GM03348 (cell line): ENCODE measurements at places on chromosomes 11 and 22.
A peak's percentile ranks its signal among the peaks of the same experiment; 100 is the strongest.

DNA sequence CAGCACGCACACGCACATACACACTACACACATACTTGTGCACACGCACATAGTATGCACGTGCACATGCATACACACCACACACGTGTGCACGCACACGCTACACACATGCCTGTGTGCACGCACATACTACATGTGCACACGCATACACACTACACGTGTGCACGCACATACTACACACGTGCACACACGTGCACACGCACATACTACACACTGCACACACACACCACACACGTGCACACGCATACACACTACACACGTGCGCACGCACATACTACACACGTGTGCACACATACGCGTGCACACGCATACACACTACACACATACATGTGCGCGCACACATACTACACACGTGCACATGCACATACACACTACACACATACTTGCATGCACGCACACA, 19.7 kb upstream of the ARHGAP8 start:
- no peak for DNase-seq

GRCh38 chr22:32411402-32411801, 645 bp downstream of the RTCB start:
- peak; percentile 20 for DNase-seq

DNA sequence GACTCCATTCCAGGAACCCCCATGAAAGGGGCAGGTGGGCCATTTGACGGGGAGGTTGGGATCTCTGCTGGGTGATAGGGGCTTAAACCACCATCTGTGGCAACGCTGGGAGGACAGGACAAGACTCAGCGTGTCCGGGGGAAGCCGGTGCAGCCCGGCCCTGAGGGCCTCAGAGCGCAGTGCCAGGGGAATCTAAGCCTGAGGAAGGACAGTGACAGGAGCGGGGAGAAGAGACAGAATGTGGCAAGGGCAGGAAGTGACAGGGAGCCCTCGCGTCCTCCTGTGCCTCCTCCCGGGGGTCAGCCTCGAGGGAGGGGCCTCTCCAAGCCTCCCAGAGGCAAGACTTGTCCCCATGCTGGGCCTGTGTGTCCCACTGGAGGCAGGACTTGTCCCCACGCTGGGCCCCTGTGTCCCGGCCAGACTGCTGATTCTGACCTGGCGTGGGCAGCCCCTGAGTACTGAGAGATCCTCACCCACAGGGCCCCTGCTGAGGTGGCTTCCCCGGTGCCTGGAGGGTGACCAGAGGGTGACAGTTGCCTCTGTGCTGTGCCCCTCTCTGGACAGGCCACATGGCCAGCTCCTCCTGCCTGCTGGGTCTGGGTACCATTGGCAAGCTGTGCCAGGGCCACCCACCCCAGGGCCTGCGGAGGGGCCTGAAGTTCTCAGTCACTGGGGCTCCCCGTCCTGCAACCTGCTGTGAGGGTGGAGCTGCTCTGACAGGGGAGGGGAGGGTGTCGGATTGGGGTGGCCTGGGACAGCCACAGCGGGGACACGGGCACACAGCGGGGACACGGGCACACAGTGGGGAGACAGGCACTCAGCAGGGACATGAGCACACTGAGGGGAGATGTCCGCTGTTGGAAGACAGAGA, 676.2 kb downstream of the BRD1 start:
- no peak for DNase-seq

- no peak for DNase-seq
Observed at GRCh38 chr11:108198833-108199232, 23.6 kb downstream of the NPAT start.

GRCh38 chr11:73566977-73567755, 30.7 kb downstream of the FAM168A start:
- DNase-seq, result no peak

DNA sequence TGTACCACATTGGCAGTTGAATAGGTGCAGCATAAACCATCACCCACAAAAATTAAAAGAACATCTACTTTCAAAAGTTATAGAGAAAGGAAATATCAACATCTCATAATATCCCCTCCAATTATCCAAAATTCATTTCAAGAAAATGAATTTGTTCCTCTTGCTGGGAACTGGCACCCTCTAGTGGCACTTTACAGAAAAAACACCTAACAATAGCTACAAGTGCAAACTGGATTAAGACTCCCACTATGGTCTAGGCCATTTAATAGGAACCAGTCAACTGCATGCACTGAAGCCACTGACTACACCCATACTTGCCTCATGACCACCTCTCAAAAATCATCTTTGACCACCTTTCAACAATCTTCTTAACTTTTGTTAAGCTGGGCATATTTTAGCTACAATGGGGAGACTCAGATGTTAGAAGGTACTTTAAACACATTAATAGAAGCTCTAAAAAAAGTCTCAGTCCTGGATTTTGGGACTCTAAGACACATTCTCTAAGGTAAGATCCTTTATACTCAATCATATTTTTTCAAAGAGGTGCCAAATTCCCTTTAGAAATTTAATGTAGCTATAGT, 17.3 kb downstream of the TRAF6 start:
- peak; percentile 48 for DNase-seq

DNA sequence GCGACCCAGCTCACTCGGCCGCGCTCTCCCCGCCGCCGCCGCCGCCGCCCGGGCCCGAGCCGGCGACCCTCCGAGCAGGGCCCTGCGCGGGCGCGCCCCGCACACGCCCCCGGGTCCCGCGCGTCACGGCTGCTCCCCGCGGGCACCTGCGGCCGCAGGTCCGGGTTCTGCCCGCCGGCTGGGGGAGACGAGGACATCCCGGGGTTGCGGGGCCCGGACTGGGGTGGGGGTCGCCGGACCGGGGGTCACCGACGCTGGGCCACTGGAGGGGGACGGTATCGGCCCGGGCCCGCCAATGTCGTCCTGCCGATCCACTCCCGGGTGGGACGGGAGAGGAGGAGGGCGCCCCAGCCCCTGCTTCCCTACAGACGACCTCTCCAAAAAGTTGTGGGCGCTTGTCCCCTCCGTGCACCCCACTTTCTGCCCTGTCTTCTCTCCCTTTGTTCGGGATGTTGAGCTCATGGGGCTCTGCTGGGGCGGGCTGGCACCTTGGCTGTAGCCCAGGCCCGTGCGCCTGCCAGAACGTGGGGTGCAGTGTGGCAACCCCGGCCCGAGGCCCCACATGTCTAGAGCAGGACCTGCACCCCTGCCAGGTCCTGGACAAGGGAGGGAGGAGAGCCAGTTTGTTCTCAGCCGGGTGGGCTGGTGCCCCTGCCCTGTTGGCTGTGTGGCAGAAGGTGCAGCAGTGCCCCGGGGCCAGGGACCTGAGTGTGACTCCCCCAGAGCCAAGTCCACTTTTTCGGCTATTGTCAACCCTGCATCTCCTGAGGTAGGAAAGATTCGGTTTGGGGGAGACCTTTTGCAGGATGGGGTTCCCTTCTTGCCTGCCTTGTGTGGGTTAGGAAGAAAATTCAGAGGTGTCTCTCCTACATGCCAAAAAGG, 40.2 kb upstream of the CELSR1 start:
- peak; percentile 56 for DNase-seq

DNA sequence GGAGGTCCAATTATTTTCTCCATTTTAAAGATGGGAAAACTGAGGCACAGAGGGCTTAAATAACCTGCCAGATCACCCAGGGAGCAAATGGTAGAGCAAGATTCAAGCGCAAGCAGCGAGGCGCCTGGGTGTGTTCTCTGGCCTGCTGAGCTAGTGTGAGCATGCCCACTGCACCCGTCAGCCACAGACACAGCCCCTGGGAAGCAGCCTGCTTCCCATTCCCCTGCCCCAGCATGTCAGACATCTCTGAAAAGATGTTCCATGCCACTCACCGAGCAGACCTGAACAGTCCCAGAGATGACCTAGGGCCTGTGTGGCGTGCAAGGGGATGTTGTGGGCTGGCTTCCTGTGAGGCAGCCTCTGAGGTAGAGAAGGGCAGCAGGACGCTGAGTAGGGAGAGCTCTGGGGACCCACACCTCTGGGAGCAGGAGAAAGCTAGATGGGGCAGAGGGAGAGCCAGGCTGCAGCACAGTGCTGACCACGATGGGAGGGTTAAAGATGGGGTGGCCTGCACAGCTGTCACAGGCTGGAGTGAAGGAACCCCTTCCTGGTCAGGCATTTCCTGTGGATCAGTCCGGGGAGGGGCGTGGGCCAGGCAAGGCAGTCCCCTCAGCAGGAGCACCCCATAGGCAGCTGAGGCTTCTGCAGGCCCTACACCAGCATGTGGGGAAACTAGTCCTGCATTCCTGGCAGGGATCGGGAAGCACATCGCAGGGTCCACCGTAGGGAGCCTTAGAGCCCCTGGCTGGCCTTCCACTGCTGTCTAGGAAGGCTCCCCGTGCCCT, 101.4 kb downstream of the GALNT18 start:
- DNase-seq, result no peak

- no peak for DNase-seq
Observed at GRCh38 chr11:65537620-65538231, 12.8 kb downstream of the SCYL1 start.

- DNase-seq, result peak; percentile 6
Observed at GRCh38 chr22:11629661-11630385, 3898.2 kb upstream of the OR11H1 start.

- no peak for DNase-seq
Observed at GRCh38 chr22:19530751-19531150, 6.5 kb upstream of the CLDN5 start.

DNA sequence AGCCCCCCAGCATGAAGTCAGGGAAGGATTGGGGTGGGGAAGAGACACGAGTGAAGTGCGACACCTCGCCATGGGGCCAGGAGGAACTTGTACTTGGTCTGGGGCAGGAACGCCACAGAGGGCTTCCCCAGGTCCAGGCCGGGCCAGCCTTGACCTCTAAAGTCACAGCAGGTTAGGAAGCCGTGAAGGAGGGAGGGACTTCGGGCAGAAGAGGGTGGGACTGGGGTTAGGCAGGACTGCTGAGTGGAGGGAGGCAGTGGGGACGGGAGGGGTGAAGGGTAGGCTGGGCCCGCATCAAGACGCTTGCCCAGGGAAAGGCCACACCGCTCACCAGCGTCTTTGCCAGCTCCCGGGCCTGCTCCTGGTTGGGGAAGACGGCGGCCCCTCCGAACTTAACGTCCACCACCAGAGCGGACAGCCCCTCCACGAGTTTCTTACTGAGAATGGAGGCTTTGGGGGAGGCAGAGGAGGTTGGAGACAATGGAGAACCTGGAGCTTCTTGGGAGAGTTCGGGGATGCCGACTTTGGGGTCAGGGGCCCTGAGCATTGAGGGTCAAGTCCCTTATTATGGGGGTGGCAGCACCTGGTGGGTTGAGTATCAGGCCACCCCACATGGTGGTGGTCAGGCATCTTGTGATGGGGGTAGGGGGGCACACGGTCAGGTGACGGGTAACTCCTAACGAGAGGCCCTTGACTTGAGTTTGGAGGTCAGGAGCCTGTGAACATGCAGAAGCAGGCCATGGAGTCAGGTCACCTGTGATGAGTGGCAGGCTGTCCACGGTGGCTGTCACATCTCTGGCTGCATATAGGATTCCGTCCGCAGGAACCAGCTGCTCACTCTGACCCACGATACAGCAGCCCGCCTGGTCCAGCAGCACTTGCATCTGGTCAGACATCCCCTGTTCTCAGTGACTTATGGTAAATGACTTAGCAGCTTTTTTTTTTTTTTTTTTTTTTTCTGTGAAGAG, 1.7 kb upstream of the SCO2 start:
- no peak for DNase-seq

GRCh38 chr11:9633679-9634078, 30.2 kb upstream of the SWAP70 start:
- DNase-seq, result no peak

- no peak for DNase-seq
Observed at GRCh38 chr22:23126165-23127054, 15.4 kb downstream of the RSPH14 start.

DNA sequence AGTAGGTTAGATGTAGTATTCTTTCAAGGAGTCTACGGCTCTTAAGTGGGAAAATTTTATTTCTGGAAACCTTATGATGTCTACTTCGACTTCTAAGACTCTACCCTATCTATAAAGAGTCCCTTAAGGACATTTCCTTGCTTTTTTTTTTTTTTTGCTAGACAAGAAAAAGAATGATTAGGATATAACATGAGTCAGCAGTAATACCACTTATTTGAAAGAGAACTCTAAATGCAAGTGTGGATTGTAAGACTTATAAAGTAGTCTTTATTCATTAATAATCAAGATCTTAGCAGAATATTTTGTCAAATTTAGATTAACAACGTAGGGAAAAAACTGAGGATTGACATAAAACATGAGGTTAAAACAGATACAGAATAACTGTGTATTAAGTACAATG, 71.0 kb downstream of the DKK3 start:
- DNase-seq, result no peak

DNA sequence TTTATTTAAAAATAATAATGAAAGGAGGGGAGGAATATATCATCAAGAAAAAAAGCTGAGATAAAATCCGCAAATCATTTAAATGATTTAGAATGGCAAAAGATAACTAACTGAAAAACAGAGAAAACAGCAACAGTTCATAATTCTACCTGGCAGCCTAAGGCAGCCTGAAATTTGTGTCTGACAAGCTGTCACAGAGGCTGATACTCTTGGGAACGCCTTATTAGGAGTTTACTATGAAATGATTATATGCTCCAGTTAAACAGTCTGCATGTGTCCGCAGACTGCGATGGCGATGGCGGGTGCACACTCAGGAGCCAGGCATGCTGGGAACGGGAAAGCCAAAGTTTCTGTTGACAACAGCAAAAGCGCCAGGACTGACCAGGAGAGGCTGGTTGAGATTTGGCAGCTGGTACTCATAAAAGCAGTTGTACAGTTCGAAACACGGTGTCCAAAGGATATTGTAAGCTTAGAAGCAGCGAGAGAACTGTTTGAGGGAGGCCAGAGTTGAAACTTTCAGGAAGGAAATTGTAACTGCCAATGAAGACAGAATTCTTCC, 172.9 kb upstream of the MPPED2 start:
- no peak for DNase-seq

GRCh38 chr22:20208713-20209310, 58.0 kb upstream of the CCDC188 start:
- no peak for DNase-seq

DNA sequence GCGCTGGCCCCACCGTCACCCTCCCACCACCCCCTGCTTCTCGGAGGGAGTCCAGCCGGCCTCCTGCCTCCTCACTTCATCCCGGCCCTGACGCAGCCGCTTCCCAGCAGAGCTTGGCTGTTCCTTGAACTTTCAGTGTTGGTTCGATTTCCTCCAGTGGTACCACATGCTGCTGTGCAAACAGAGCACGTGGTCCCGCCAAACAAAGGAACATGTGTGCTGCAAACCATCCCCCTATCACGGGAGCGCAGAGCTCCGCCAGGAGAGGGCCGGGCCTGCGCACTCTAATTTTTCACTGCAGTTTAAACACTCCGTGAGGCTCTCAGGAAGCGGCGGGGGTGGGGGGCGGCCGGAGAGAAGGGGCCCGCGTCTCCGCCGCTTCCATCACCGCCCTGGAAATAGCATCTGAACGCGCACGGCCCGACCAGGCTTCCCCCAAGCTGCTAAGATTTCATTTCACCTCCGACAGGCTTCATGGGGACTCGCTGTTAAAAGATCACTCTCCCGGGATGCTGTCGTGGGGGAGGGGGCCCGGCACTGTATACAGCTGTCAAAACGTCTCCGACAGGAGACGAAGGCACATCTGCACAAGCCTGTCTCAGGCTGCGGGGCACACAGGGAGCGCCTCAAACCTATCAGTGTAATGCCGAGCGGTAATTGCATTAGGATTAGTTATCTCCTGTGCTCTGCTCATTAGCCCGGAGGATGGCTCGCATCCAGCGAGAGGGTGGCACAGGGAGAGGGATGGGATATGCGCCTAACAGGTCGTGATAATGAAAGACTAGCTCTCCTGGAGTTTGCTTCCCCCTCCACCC, 269.9 kb upstream of the SORL1-AS1 start:
- DNase-seq, result peak; percentile 88
